Right kidney (tissue), 9 donors: ENCODE measurements at places on chromosomes 11 and 22.

GRCh38 chr11:37422511-37422910 lies 824.5 kb upstream of the RAG2 start:
- no peak for DNase-seq

DNA sequence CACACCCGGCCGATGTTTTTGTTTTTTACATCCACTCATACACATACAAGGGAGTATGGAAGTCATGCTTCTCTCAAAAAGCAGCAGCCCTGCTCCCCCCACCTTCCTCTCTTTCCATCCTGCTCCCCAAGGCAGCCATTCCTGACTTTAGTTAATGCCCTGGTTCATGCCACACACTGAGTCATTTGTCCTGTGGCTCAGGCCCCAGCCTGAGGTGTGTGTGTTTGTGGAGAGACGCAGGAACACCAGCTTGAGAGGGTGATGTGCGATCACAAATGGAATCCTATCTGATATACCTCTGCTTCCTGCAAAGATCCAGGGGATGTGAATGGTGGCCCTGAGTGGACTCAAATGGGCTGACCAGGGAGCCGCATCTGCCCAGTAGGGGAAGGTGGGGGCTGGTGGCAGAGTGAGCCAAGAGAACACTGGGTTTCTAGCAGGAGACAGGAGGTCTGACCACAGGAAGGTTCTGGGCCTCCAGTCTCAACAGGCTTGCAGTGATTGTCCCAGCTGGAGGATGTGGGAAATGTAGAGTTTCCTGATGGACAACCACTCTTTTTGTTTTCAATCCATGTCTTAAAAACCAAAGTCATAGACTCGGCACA lies 86.7 kb downstream of the OSBP2 start:
- DNase-seq, result no peak

DNA sequence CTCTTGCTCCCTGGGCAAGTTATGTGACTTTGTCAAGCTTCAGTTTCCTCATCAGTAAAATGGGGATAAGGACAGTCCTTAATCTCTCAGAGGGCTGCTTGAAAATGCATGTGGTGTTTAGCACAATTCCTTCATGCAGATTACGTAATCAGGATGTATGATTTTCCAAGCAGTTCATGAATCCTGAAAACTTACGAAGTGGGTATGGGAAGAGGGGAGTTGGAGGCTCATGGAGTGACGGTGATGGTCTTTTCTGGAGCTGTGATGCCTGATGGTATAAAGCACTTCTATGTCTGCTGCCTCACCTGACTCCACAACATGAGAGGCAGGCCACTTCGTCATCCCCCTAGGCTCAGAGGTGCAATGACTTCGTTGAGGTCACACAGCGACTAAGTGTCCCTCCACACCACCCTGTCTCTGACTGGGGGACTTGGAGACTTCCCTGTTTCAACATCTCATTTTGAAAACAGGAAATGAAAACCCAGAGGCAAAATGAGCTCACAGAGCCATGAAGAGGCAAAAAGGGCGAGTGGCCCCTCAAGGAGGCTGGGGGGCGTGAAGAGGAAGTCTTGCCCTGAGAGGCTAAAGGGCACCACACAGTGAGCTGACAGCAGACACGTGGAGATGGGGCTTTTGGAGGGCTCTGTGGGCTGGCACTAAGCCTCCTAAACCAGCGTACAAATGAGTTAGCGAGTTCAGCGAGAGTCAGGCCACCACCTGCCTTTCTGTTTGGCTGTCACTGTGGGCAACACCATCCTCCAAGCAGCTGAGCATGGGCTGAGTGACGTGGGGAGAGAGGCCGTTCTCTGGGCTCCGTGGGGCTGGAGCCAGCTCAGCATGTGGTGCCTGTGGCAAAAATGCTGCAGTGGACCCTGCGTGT lies 10.1 kb downstream of the MCM5 start:
- DNase-seq, result no peak

DNA sequence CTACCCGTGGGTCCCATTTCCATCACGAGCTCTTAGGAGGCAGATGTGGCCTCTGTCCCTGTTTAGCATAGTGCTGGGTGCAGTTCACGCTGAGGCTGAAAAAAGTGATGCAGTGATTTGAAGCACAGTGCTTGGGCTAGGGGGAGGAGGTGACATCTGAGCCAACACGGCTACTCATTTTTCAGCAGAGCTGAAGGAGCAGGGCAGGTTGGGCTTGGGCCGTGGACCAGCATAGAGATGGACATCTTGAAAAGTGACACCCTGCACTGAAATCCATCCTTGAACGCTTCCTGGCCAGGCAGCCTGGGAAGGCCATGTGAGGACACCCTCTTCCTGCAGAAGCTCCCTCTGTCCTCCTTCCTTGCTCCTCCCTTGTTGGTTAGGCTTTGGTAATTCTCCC lies 66.4 kb downstream of the ADAMTS15 start:
- DNase-seq, result no peak

GRCh38 chr22:48871176-48871840 lies 956.4 kb downstream of the BRD1 start:
- DNase-seq, result no peak

GRCh38 chr22:24357547-24357946 lies 69.9 kb upstream of the ADORA2A start:
- no peak for DNase-seq

DNA sequence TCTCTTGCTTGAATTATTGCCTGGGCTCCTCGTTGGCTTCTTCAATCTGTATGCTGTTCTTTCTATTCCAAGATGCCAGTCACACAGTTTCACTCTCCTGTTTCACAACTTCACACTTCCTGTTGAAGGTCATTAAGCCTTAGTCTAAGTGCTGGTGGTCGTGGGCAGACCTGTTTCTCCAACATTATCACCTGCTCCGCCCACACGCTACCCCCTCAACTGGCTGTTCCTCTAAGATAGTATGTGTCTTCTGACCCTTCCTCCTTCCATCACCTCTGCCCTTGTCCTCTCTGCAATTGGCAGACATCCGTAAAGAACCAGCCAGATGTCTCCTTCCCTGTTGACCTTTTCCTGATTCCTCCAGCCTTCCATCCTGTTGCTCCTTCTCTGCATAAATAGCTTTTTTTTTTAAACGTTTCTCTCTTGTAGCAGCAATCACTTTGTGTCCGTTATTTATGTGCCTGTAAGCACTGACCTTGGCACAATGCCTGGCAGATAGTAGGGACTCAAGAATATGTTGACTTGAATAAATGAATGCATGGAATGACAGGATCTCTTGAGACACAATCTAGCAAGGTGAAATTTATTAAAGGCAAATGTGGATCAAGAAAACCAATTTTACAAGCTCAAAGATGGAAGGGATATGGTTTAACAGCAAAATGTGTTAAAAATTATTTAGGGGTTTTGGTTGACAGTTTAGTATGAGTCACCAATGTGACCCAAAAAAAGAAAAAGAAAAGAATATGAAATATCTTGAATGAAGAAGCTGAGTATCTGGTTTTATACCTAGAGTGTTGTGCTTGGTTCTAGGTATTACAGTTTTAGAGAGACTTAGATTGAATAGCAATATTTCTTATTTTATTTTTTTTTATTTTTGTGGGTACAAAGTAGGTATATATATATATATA lies 12.6 kb downstream of the DIXDC1 start:
- DNase-seq, result no peak

DNA sequence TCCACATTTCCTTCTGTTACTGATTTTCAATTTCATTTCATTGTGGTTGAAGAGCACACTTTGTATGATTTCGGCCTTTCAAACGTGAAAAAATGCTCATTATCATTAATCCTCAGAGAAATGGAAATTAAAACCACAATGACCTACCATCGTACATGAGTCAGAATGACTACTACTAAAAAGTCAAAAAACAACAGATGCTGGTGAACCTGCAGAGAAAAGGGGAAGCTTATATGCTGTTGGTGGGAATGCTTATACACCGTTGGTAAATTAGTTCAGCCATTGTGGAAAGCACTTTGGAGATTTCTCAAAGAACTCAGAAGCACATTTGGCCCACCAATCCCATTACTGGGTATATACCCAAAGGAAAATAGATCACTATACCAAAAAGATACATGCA lies 57.6 kb downstream of the DLG2 start:
- no peak for DNase-seq

DNA sequence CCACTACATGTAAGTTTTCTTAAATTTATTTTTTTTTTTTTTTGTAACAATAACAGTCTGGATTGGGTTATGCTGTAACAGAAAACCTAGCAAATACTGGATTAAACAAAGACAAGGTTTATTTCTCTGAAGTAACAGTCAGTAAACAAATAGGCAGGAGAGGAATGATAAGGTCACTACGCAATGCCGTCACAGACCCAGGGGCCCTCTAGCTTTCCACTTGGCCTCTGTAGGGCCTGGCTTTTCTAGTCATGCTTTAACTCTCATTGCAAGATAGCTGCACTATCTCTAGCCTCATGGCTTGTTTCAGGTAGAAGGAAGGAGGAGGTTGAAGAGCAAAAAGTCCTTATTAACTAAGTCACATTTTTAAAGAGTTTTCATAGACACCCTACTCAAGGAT lies 6.5 kb downstream of the OR10A6 start:
- no peak for DNase-seq

GRCh38 chr11:57881647-57882046 lies 120.0 kb downstream of the CTNND1 start:
- DNase-seq, result no peak

GRCh38 chr11:60111793-60112192 lies 23.3 kb downstream of the MS4A2 start:
- no peak for DNase-seq

DNA sequence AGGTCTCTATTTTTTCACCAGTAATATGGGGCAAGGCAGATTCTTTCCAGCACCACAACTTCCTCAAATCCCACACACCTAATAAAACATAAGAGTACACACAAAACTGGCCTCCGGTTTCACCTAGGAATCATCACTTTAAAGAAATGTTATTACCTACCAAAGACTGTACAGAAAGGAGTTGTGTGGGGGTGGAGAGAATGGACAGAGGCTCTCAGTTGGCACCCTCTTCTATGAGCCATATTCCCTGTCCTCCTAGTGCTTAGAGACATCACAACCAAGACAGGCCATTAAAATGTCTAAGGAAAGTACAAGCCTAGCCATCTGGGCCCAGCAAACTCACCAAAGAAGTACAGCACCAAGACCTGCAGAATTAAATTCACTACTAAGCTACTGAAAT lies 56.1 kb downstream of the RBFOX2 start:
- no peak for DNase-seq

DNA sequence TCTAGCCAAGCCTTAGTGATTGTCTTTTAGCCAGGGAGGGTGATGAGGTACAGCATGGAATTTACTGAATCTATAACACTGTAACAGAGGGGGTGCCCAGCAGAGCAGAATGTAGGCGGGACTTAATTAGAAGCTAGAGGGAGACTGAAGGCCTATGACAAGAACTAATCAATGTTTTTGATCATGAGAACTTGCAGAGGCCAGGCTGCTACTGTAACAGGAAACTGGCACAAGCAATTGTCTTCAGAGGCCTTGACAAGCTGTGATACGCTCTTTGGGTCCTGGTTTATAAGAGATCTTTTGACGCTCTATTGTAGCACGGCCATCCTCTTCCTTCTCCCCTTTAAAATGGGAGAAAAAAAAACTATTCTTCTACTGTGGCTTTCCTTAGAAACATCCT lies 1297.3 kb downstream of the JRKL start:
- no peak for DNase-seq

DNA sequence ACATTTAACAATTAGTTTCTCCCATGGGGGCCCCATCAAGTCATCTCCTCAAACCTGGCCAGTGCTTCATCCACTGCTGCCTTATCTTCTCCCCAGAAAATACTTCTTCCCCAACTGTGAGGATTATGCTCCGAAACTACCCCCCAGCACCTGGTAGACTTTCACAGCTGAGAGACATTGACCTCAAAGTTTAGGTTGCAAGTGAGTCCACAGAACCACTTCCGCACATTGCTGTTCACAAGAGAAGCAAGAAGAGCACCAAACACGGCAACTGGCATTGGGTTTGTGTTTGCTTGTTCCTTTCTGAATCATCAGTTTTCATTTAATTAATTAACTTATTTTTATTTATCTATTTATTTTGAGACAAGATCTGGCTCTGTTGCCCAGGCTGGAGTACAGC lies 6.1 kb downstream of the MCHR1 start:
- DNase-seq, result no peak

DNA sequence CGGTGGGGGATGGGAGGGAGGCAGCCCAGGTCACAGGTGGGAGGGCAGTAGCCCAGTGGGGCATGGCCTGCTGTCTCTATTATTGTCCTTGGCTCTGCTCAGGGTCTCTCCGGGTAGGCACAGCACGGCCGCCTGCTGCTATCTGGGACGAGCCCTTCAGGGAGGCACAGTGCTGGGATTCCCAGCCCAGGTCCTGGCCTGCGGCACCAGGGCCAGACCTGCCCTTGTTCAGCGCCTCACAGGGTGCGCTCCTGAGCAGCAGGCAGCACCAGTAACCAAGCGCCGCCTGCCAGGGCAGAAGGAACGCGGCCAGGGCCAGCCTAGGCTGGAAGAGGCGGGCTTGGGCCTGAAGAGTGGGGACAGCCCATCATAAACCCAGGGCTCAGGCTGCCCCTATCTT lies 151.0 kb downstream of the MPPED1 start:
- DNase-seq, result no peak

GRCh38 chr22:48197189-48197690 lies 1434.8 kb downstream of the TBC1D22A start:
- DNase-seq, result no peak

GRCh38 chr11:78420255-78420764 lies 2.7 kb upstream of the GAB2 start:
- peak; percentile 71 for DNase-seq

DNA sequence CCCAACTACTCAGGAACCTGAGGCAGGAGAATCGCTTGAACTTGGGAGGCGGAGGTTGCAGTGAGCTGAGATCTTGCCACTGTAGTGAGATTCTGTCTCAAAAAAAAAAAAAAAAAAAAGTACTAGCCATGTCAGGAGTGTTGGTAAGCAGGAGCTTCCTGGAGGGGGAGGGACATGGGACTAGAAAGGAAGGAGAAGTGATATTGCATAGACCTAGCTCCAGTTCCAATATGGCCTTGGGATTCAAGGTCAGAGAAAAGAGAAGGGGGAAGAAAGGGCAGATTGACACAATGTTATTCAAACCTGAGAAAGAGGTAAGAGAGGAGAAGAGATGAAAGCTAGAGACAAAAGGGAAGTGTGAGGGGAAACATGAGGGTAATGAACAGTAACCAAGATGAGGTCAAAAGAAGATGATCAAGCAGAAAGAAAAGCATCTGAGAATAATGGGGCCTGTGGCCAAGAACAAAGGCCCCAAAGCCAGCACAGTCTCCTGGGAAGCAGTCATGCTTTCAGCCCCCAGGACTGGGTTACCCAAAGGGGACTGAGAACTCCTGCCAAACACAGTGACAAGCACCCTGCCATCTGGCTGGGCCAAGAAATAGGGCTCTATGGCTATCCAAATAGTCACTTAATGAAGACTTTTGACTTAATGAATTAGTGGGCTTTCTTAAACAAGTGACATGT lies 51.7 kb upstream of the FTH1 start:
- DNase-seq, result no peak

GRCh38 chr11:19241260-19242178 lies 774 bp upstream of the E2F8 start:
- DNase-seq, result peak; percentile 68

DNA sequence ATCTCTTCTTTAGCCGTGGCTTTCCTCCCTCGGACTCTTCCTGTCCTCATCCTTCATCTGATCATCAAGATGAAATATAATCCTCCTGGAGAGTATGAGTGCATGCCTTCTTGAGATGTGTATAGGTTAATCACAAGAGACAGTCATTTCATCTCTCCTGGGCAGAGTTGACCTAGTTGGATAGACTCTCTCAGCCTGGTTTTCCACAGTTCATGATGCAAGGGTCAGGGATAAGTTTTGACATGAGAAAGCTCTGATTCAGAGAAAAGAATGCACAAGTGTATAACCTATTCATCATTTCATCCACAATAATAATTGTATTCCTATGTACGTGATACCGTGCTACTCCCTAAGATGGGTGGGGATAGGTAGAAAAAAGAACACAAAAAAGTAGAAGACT lies 33.2 kb upstream of the CCDC90B start:
- no peak for DNase-seq
